Trophoblast cell (in vitro differentiated cells and primary cell): ENCODE measurements at places on chromosomes 1 and 21.

- DNase-seq: no peak
These were observed 130.5 kb downstream of the BACH1 start for GRCh38 chr21:29429218-29429617.

DNA sequence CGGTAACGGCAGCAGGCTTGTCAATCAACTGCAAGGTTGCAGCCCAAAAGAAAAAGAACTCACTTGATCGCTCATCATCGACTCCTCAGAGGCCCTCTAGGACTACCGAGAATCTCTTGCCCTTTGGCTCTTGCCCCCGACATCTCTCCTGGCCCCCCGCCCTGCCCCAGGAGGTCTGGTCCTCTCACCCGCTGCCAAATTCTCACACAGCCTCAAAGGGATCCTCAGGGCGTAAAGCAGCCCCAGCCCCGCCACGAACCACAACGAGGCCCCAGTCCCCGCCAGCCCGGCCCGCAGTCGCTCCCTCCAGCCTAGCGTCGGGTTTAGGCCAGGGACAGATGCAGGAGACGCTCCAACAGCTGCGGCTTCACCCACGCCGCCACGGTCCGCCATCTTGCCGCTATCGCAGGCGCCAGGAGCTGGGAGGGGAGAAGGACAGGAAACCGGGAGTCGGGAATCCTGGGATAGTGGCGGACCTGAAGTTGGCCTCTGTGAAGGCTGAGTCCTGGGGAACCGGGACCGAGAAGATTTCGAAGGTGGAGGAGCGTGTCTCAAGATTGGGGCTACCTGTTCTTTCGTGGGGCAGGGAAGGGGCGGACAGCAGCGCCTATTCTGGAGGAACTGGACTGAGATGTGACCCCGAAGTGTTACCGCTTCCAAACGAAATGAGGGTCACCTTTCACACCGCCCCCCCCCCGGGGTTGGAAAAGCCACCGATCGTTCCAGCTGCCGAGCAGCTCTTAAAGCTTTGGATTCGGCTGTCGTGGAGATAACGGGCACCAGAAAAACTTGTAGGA is at the start of gene ST7L:
TSS of gene ST7L (minus strand) at position 421 of the 797 bp plus-strand sequence. CDS start at position 393, 28 bp downstream.
- peak; percentile 60 for DNase-seq

GRCh38 chr1:244952940-244953339 is 88.6 kb upstream of the HNRNPU start:
- DNase-seq: peak; percentile 84

DNA sequence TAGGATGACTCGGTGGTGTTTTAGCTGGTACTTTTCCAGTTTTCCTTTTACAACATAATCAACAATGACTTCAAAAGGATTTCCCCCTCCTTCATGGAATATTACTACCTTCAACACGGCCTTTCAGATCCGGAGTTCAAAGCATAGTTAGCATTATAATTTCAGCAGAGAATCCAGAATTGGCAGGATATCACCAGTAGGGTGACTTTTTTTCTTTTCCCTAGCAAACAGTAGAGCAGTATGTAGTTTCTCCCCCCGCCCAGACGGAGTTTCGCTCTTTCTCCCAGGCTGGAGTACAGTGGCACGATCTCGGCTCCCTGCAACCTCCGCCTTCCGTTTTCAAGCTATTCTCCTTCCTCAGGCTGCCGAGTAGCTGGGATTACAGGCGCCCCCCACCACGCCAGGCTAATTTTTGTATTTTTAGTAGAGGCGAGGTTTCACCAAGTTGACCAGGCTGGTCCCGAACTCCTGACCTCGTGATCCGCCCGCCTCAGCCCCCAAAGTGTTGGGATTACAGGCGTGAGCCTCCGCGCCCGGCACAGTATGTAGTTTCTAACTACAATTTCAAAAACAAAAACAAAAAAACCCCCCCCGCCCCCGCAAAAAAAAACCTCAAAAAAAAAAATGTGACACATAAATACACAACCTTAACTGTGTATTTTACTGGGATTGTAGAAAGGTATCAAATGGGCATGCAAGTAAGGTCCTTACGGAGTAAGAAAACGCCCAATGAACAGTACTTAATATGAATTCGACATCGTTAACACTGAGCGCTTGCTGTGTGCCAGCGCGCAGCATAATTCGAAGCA is 1.5 kb upstream of the COX20 start:
- DNase-seq: peak; percentile 66

GRCh38 chr21:31801551-31802219 is 69.8 kb upstream of the SCAF4 start:
- DNase-seq: no peak

DNA sequence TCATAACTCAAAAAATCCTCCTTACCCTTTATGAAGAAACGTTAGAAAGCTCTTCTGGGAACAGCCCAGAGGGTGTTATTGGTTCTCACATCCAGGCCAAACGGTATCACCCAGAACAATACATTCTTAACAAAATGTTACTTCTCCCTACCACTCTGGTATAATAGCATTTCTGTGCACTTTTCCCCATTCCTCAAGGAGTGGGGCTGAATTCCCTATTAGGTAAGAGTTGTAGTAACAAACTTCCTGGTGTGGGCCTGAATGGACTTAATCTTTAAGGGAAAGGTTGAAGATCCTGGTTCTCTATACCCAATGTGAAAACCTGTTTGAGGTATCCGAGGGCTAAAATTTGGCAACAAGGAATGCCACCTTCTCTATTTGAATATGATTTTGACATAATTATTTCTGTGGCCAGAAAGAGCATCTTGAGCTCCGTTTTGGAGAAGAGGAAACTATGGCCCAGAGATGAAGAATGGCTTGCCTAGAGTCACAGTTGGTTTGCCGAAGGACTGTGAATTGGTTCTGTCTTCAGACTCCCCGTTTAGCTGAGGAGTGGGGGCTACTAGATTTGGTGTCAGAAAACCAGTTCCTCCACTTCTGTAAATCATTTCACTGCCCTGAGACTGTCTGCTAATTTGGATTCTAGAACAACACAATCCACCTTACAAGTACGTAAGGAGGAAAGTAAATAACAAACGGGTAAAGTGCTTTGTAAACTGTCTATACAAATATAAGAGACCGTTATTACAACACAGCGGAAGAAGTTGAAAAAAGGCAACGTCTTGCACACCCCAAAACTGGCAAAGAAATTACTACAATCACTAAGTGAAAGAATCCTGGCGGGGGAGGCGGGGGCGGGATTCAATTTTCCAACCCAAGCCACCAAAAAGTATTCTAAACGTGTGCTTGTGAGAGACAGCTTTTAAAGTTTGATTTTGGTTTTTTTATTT is 2.3 kb downstream of the ANP32E start:
- peak; percentile 3 for DNase-seq

DNA sequence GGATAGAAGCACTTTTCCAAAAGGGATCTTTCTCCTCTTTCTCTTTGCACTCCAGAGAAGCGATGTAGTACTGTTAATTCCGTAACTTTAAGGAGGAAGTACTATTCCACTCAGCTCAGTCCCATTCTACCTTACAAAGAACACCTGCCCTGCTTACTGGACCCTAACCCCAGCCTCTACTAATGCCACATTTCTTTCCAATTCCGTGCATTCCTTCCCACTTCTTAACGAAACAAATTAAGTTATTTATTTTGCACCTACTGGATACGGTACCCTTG is 511 bp downstream of the NDC1 start:
- DNase-seq: peak; percentile 29

DNA sequence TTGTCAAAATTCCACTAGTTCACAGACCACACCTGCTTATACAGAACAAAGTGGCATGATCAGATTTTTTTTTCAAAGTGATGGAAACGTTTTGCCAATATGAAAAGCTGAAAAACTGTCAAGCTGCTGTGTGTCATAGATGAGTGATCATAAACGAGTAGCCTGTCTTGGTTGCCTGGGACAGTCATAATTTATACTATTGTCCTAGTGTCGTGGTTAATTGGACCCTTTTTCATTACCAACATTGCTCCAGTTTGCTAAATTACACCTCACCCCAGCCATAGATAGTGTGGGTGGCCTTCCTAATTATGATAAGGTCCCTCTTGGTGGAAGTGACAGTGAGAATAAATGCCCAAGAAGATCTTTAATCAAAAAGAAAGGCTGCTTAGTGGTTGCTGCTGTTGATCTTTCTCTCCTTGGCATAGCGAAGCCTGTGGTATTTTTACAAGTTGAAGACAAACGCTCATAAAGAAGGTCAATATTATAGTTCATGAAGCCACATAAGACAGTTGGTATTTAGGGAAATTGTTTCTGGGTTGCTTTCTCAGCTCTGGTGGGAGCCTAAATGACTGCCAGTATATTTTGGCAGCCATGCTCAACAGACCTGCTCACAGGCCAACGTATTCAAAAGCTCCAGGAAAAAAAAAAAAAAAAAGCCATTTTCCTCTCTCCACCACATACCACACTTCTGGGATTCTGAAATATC is 478.1 kb downstream of the PLA2G4A start:
- DNase-seq: no peak

DNA sequence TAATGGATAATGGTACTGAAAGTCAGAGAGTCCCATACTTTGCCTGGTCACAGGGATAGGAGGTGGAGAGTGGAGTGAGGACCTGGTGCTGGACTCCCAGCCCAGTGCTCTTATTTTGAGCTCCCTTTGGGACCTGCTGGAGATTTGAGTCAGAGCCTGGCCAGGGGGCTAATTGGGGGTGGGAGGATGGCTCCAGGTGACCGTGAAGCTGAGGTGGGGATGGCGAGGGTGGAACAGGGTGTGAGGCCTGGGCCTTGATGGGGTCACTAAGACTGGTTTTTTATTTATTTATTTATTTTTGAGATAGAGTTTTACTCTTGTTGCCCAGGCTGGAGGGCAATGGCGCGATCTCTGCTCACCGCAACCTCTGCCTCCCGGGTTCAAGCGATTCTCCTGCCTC is 17.8 kb downstream of the AMPD2 start:
- DNase-seq: no peak

DNA sequence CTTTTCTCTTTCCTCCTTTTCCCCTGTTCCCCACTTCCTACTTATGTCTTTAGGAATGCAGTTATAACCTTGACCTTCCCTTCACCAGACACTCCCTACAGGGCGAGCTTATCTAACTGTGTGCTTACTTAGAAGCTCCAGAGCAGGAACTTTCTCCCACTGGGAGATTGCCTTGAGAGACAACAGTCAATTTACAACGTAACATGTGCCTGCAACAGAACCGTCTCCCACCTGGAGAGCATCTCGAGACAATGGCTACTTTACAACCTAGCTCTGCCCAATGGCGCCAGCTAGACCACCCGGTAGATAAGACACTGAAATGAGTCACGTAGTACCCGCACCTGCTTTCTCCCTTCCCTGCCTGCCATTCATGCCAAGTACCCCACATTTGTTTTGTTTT is 16.7 kb downstream of the HMGN1 start:
- DNase-seq: no peak

DNA sequence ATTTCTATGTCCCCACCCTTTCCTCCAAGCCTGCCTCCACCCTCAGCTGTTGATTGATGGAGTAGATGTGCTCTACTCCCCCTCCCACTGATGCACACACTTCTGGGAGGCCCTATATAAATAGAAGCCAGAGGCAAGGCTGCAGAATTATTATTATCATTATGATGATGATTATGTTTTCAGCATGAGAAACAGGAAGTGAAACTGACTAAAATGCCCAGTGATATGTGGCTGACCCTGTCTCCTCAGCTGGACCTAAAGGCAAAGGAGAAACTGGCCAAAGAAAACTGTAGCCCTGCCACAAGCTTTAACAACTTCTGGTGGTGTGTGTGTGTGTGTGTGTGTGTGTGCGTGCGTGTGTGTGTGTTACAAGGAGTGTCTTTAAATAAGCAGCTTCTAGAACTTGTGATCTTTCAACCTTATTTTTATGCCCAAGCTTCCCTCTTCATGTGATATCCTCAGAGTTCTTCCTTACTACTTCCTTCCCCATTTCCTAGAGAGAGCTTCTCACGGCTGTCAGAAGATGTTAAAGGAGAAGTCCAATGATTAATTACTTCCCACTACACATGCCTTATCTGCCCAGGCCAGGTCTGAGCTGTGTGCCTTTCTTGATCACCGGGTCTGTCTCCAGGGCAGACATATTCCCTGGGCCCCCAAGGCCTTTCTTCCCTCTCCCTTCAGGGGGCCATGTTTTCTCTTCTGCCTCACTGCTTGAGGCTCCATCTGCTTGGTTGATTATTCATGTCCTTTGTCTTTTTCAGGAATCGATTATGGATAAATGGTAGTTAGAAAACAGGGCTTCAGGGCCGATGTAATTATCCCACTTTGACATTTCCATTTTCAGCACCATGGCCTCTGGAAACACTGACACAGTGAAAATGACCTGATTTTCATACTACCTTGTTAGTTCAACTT is 11.6 kb upstream of the MAPKAPK2 start:
- DNase-seq: no peak

GRCh38 chr1:86389307-86389706 is 6.8 kb downstream of the ODF2L start:
- DNase-seq: no peak

GRCh38 chr1:65027666-65028358 is 61.5 kb upstream of the JAK1 start:
- DNase-seq: no peak

DNA sequence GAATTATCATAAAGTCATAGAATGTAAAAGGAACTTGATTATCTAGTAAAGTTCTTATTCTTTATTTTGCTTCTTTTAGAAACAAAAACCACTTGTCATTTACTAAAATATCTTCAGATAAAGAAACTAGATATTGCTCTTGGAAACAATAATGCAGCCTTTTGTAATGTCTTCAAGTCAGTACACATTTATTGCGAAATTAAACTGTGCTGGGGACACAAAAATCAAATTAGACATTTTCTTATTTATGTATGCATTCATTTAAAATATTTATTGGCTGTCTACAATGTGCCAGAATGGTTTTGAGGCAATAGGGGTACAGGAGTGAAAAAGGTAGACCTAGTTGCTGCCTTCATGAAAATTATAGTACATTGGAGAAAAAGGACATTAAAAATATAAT is 201.1 kb downstream of the GRIK1 start:
- DNase-seq: no peak

DNA sequence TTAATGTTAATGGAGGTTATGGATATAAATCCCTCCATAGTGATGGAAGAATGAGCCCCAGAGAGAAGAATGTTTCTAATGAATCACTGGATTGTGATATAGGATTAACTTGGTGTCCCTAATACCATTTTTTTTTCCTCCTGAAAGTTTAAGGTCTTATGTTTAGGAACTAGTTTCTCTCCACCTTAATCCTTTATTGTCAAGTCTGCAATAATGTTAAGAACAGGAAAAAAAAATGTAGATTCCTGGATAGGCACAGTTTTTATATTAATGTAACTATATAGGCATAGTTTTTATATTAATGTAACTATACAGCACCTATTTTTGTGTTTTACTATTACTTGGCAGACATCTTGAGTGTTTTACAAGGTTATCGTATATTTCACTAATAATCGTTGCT is 34.9 kb downstream of the NFIA start:
- DNase-seq: no peak

DNA sequence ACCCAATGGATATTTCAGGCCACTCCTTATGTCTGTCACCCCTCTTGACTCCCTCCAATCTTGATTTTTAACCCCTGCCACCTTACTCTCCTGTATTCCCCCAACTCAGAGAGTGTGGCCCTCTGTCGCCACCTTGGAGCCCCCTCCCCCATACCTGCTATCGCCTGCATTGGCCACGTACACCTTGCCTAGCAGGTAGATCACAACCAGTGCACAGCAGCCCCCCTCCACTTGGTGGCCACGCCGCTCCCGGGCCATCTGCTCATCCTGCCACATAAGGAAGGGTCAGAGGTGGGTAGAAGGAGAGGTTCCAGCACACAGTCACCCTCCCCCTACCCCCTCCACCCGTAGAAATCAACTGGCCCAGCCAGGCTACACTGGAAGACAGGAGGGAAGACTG is 2.9 kb downstream of the PPM1J start:
- no peak for DNase-seq

- DNase-seq: peak; percentile 11
These were observed 1.6 kb downstream of the VTCN1 start for GRCh38 chr1:117209094-117209493.
